Activated T-cell treated with anti-CD3 and anti-CD28 coated beads for 1 hour (primary cell): ENCODE measurements at places on chromosomes 6 and 20.

DNA sequence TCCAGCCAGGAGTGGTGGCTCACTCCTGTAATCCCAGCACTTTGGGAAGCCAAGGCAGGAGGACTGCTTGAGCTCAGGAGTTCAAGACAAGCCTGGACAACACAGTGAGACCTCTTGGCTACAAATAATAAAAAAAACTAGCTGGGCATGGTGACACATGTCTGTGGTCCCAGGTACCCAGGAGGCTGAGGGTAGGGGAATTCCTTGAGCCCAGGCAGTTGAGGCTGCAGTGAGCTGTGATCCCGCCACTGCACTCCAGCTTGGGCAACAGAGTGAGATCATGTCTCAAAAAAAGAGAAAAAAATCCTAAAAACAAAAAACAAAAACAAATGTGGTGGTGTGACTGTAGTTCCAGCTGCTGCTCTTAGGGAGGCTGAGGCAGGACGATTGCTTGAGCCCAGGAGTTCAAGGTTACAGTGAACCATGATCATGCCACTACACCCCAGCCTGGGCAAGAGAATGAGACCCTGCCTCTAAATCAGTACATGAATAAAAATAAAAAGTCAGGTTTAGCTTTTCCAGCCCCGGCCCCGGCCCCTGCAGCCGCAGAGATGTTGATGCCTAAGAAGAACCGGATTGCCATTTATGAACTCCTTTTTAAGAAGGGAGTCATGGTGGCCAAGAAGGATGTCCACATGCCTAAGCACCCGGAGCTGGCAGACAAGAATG is 13.5 kb upstream of the SNRPC start:
- DNase-seq: no peak

DNA sequence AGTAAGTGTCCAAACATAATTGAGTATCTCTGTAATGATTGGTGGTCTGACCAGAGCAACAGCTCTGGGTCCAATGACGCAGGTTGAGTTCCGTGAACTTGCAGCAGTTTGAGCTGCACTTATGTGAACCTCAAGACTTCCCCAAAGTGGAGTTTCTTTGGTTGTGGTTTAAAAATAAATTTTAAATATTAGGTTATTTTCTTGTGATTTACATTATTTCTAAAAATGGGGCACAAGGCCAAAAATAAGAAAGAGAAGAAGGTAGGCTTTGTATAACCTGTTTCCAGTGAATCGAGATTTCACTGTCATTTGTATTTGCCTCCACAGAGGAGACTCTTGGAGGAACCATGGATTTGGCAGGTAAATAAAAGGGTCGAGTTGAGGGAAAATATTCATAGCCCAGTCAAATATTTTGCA is 166.4 kb upstream of the ZNF217 start:
- DNase-seq: no peak

DNA sequence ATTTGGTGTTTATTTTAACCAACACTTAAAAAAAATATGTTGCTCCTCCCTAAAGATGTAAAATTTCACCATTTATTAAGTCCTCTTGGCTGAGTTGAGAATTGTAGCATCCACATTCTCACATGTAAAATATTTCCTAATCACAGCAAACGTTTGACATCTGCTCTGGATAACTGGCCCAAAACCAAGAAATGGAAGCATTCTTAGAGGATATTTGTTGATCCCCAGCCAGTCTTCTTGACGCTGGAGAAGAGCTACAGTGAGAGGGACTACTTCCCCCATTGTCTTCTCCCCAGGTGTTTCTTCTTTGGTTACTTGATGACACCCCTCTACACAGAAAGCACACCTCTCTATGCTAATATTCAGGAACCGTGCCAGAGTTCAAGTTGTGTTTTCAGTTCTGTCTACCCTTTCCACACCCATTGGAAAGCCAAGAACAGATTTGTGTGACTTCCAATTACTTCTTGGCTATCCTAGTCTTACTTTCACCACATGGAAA is 454.5 kb upstream of the JAG1 start:
- no peak for DNase-seq

DNA sequence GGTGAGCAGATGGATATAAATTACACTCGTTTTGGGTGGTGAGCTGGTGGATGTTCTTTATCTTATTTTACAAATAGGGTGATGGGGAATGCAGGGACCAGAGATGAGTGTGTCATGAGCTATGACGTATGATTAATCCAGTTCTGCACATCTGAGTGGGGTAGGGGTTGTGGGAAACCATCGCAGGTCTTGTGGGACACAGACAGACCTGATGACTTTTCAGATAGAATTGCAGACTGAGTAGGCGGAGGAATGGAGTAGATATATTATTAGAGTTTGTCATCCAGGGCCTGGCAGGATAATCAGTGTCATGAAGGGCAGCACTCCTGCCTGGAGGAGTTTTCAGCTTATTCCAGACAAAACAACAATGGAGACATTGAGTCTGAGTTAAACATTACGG is 12.9 kb upstream of the DSP start:
- no peak for DNase-seq

DNA sequence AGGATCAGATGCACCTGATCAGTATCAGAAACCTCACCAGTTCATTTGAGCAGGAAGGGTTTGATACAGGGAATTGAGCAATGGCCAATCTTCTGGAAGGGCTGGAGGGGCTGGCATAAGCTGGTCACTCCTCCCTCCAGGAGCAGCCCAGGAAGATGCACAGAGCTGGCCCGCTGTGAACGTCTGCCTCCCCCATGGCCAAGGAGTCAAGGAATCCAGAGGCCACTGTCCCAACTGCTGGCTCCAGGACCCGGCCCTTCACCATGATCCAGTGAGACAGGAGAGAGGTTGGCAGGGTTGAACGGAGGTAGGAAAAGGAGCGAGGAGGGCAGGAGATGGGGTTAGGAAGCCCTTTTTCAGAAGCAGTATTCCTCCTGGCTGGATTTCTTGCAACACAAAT is 113.9 kb upstream of the CST7 start:
- no peak for DNase-seq

- no peak for DNase-seq
Measured at GRCh38 chr20:25196786-25197120, 1.2 kb downstream of the ENTPD6 start.

GRCh38 chr6:149168968-149169367 is 148.5 kb upstream of the TAB2 start:
- no peak for DNase-seq

GRCh38 chr20:46357030-46357514 is 48.8 kb upstream of the CDH22 start:
- DNase-seq: no peak

DNA sequence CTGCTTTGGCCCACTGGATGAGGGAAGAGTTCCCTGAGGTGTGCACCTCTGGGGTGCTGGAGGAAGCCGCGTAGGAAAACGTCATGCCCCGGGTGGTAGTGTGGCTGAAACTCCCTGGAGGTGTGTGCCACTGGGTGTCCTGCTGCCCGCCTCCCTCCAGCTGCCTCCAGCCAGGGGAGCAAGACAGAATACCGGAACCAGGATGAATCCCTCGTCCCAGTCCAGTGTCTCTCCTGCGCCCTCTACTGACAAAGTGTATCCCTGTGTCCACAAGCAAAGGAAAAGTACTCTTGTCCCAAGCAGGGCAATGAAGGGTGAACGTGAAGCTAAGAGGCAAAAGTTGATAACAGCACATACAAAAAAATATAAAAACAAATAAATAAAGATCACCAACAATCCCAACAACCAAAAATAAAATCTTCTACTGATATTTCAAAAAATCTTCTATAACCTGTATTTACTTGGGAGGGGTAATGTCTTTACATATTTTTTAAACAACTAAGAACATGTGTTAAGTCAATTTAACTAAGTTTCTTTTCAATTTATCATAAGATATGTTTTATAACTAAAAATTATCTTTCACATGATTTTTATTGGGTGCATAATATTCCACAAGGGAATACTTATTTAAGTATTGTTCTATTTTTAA is 437.6 kb downstream of the MAFB start:
- DNase-seq: no peak

GRCh38 chr6:68364271-68364805 is 270.7 kb upstream of the ADGRB3 start:
- no peak for DNase-seq

GRCh38 chr20:42572320-42573016 is 617.2 kb downstream of the PTPRT start:
- no peak for DNase-seq

DNA sequence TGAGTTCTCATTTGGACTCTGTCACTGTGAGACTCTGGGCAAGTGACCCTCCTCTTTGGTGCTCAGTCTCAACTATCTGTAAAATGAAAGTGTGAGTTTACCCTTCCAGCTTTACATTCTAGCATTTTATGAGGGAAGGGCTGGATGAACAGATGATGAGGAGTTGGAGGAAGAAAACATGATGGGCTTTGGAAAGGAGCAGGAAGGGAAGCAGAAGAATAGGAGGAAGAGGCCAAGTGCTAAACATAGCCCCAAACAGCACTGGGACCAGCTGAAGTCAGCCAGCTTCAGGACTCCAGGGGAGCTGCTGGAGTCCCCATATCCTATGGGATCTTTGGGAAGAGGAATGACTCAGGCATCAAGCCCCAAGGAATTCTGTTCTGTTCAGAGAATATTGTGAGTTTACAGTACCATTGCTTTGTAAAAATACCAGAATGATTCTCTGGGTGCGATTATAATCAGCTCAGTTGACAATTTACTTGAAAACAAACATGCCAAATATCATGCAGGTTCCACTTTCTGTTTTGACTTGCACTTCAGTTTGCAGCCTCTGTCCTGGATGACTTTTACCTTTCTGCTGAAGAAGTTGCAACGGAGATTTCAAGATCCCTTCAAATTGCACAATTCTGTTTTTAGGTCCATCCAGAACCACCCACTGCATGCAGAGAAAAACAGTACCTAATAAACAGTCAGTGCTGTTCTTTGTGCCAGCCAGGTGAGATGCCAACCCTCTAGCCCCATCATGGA is 3.2 kb downstream of the CD40 start:
- DNase-seq: no peak

DNA sequence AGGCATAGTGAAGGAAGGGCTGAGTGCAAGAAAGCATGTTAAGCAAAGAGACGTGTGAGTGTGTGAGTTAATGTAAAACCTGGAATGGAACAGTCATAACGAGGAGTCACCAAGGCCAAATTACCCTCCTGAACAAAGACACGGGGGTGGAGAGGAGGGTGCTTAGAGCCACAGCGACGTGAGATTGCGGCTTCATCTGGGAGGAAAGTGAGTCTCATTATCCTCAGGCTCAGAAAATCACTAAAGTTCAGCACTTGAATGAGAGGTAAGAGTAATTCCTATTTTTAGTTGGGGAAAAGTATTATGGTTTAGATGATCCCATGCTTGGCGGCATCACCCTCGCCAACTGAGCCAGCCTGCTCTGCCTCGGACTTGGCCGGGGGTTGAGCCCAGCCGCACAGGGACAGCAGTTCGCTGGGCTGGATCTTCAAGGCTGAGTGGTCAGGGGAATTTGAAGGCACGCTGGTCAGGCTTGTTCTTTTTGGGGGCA is 136.6 kb downstream of the DTNBP1 start:
- no peak for DNase-seq

DNA sequence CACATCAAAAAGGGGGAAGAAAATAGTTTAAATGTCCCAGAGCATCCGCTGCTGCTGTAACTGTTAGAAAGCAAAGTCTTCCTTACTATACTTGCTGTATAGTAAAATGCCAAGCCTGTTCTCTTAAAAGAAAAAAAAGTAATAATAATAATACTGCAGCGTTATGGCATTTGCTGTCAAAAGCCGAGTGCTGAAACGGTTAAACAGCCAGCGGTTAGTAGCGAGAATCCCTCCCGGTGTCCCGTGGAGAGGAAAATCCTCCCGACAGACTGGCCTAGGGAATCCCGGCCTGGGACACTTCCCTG is 19.5 kb upstream of the NFATC2 start:
- DNase-seq: no peak

GRCh38 chr6:7261852-7262461 is 51.0 kb downstream of the SSR1 start:
- no peak for DNase-seq

GRCh38 chr20:41848180-41848579 is 230.0 kb upstream of the CHD6 start:
- no peak for DNase-seq

- no peak for DNase-seq
Measured at GRCh38 chr6:135566311-135567068, 69.0 kb upstream of the AHI1 start.

- no peak for DNase-seq
Measured at GRCh38 chr6:137248702-137249101, 29.5 kb upstream of the IFNGR1 start.

DNA sequence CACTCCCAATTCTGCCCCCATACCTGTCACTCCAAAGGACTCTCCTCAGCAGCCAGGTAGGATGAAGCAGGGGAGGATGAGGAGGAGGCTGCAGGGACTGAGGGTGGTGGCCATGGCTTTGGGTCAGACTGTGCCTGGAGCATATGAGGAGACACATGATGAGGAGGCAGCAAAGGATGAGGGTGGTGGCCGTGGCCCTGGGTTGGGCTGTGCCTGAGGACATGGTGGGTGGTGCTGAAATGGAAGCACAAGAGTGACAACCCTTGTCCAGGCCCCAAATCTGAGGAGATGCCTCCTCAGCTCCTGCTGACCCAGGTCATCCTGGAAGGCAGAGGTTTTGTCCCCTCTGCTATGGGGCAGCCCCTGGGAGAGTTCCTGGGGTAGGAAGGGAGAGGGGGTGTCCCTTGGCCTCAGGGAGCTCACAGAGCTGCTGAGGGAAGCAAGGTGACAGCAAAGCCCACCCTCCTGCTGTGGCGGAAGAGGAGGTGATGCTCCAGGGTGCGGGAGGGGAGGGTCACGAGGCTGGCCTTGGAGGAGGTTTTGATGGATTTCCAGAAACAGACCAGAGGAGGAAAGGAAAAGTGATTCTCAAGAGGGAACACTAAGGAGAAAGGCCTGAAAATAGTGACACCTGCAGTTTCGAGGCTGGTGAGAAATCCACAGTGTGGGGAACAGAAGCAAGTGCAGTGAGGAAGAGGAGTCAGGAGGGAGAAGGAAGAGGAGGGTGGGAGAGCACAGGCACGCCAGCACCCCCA is 4.6 kb downstream of the RAET1G start:
- no peak for DNase-seq

DNA sequence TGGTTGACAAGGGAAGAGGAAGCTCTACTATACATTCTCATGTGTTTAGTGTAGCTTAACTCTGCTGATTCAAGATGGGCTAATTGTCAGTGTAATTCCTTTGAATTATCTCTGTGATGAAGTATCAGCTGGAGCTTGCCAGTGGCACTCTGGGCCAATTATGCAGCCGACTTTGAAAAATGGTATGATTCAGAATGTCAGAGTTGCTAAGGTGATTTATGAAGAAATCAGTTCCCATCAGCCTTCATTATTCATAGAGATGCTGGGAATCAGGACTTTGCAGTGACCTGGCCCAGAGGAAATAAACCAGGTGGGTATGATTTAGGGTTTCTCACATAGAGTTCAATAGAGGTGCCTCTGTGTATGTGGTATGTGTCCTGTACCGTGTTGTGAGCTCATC is 33.4 kb downstream of the KCNS1 start:
- DNase-seq: no peak

- DNase-seq: no peak
Measured at GRCh38 chr20:60482221-60483008, 524.2 kb downstream of the CDH26 start.

DNA sequence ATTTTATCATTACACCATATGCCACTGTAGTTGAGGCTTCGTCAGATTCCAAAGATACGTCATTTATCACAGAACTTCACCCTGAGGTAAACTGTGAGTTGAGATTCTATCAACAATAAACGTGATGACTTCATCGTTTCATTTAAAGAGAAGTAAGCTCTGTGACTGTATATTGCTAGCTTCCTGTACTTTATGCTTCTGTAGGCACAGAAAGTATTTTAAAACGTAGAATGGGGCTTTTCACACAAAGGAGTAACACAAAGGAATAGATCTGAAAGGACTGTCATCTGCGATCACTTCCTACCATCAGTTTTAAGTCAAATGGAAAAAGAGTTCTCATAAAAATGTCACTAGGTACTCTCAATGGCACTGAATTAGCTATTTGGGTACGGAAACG is 234.4 kb upstream of the MCHR2 start:
- DNase-seq: no peak
